ENCODE measurements at places on chromosomes 5 and 9.

GRCh38 chr9:124698265-124698664 is 72.8 kb downstream of the NR6A1 start:
- peak; percentile 83 for DNase-seq

GRCh38 chr5:14880688-14881087 is 9.1 kb upstream of the ANKH start:
- peak; percentile 73 for DNase-seq

- DNase-seq = no peak
These were observed 9.3 kb upstream of the ZCCHC9 start for GRCh38 chr5:81292130-81292529.

- DNase-seq = no peak
These were observed 6.4 kb downstream of the OR2V2 start for GRCh38 chr5:181153814-181154213.

GRCh38 chr9:106218427-106218826 is 524.1 kb downstream of the TMEM38B start:
- no peak for DNase-seq

GRCh38 chr5:75042522-75042921 is 9.8 kb downstream of the GCNT4 start:
- DNase-seq = no peak

DNA sequence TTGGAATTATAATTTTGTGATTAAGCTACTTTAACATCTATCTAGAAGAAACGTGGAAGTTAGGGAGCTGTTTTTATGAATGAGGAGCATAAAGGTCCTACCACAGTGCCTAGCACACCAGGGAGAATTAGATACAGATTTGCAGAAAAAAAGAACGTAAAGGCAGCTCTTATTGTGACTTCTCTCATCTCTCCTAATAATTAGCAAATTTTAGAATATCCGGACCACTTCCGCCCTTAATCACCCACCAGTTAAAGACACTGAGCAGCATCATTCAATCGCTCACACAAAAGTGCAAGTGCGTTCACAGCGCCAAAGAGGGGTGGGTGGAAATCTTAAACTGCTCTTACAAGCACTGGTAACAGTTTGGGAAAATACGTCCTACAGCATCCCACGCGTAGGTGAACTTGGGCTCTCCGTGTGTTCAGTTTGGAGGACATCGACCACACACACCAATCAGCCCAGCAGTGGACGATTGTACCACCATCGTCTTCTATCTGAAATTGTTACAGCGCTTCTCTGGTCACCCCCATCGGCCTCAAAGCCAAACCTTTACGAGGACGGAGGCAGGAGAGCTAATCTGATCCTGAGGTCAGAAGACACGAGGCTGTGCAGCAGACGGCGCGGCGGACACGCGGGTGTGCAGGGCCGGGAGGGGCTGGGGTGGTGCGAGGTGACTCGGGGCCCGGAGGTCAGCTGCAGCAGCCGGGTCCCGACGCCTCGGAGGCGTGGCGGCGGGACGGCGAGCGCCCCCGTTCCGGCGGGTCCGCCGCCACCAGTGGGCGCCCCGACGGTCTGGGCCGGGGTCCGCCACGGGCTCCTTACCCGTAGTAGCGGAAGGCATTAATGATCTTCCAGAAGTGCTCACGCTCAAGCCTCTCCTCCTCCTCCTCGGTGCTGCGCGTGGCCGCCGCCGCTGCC is 646 bp downstream of the CARNMT1 start:
- peak; percentile 50 for DNase-seq

GRCh38 chr5:58404734-58405133 is 55.2 kb downstream of the PLK2 start:
- DNase-seq = no peak

DNA sequence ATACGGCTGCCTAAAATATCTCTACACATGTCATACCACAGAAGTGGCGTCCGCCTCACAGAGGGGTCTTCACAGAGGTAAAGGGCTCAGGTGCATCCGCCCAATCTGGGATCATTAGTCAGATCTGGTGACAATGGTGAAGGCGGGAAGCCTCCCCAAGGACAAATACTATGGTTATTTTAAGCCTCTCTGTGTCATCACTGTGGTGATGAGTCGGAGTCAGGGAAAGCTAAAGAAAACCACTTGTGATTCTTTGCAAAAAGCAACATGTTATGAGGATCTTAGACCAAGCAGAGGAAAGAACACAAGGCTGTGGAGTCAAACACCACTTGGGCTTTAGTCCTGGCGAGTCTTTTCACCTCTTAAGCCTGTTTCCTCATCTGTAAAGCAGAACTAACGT is 190.4 kb downstream of the DRD1 start:
- DNase-seq = no peak

DNA sequence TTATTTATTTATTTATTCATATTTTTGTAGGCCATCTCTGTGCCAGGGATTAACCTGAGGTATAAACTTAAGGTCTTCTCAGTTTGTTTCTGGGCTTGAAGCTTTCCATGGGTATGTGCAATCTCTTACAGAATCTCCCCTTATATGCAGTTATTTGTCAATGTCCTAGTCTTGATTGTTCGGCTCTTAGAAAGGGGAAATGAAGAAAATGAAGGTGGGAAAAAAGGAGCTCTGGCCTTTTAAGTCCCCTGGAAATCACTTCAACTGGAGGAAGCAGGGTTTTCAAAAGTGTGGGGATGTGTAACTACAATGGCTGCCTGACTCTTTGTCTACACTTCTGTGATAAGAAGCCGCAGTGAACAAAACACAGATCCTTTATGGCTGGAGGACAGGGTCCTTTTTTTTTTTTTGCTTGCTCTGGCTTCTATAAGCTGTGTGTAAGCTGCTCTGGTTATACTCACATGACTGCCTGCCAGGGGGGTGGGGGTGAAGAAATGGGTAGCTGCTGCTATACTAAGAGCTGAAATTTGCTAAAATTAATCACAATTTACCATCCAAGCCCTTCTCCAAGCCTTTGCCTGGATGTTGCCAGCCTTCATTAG is 33.7 kb downstream of the CENPP start:
- DNase-seq = no peak

GRCh38 chr9:114910541-114910940 is 19.9 kb downstream of the TNFSF8 start:
- peak; percentile 71 for DNase-seq

DNA sequence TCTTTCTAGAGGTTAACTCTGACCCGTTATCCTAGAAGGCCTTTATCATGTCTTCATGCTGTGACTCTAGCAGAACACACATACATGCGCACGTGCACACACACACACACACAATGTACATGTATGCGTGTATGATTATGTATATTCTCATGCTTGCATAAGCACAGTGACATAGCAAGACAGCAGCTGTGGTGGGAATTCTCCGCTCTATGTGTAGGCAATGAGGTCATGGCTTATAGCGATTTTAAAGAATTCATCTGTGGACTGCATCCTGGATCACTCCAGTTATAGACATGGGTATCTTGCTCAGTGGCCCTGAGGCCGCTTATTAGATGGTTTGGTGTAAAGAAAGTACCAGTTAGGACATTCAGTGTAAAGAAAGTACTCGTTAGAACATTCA is 106.2 kb downstream of the FBXL7 start:
- DNase-seq = no peak

GRCh38 chr9:135154050-135154615 is 66.7 kb downstream of the OLFM1 start:
- DNase-seq = no peak

DNA sequence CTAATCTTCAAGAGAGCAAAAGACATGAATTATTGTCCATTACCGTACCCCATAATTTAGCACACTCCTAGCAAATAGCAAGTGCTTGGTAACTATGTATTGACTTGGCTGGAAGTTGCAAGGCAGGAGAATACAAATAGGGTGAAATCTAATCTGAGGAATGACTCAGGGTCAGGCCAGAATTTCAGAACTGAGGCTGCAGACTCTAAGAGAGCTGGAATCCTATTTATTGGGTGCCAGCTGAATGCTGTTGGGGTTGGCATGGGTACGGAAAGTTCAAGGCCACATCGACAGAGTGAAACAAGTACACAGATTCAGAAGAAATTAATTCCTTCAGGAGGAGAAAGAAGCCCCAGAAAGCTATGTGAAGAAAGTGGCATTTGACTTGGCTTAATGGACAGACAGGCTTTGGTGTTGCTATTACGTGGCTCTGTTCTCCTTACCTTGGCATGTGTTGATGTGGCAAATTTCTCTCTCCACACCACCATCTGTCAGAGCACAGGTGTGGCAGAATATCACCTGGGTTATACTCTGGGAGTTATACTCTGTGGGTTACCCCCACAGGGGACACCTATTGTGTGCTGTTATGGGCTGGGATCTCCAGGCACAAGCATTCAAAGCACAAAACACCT is 20.9 kb upstream of the ASTN2 start:
- DNase-seq = no peak

- no peak for DNase-seq
These were observed 4.5 kb upstream of the PDLIM4 start for GRCh38 chr5:132253008-132253441.

DNA sequence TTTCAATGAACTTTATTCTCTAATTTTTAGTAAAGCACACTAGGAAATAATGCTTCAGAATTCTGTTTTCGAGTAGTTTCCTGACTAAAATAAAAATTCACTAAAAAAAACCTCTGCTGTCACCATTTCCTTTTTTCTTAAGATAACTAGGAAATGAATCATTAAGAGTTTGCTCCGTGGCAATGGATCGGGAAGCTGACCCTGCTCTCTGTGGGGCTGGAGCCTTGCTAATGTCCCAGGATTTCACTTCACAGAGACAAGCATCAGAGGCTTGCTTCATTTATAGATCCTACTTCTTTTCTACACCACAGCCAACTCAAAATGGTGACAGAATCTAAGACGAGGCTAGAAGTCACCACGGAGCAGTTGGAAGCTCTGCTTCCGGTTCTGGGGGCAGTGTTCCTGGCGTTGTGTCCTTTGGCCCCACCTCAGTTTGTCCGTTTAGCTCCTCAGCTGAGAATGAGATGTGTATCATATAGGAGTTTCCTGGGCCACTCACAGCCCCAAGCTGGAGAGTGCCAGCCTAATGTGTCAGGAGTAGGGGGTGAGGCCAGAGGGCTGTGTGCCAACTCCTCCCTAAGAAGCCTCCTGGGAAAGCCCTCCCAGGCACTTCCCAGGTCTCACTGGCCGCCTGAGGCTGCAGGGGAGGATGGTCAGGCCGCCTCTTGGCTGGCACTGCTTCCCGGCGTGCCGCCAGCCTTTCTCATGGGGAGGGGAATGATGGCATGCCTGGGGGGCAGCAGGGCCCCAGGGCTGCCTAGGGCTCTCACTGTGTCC is 19.6 kb downstream of the TENT4A start:
- DNase-seq = peak; percentile 80

DNA sequence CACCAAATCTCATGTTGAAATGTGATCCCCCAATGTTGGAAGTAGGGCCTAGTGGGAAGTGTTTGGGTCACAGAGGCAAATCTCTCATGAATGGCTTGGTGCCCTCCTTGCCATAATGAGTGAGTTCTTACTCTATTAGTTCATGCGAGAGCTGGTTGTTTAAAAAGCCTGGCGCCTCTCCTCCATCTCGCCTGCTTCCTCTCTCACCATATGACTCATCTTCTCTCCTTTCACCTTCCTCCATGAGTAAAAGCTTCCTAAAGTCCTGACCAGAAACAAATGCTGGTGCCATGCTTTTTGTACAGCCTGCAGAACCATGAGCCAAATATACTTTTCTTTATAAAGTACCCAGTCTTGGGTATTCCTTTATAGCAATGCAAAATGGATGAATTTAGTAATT is 20.9 kb upstream of the ARHGAP26 start:
- peak; percentile 71 for DNase-seq

DNA sequence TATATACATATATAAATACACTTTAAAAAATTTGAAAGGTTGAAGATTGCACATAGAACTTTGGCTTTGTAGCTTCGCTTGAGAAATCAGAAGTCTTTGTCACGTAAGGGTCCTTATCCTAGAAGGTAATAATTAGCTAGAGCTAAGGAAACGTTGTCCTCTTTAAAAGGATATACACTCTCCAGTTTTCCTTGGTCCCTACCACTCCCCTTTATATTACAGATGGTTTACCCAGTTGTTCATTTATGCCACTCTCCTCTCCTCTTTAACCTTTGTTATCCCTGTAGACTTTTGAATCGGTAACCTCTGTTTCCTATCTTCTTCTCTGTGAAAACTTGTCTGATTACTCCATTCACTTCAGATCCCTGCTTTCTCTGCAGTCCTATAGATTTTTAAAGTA is 1101.0 kb upstream of the SEMA6A start:
- DNase-seq = no peak

DNA sequence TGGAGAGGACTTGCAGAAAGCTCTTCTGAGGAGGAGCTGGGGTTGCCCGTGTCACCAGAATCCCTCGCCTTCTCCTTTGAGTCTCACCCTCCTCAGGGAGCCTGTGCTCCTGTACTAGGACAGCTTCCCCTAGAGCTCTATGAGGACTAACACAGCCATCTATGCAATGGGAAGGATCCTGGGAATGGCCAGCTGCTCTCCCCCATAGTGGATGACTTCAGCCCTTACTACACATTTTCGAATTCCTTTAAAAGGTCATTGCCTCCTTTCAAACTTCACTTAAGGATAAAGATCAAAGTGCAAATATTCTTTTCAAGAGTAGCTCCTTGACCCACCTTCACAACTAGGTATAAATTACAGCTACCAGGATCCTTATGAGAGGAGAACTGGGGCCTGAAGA is 55.1 kb downstream of the PRDM6 start:
- no peak for DNase-seq

DNA sequence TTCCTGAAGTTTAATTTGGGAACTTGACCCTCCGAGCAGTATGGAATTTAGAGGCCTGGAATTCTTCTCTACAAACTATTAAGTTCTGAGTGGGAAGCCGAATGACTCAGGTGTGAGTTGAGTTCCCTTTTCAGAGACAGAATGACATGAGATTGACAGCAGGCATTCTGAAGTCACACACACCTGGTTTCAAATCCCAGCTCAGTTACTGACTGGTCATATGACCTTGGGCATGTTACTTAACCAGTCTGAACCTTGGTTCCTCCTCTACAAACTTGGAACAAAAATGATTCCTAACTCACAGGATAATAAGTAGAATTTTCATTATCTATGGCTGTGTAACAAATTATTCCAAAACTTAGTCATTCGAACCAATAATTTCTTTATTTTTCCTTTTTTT is 45.5 kb upstream of the GPBP1 start:
- DNase-seq = no peak

- peak; percentile 38 for DNase-seq
These were observed 52.0 kb upstream of the SNCAIP start for GRCh38 chr5:122259995-122260394.

DNA sequence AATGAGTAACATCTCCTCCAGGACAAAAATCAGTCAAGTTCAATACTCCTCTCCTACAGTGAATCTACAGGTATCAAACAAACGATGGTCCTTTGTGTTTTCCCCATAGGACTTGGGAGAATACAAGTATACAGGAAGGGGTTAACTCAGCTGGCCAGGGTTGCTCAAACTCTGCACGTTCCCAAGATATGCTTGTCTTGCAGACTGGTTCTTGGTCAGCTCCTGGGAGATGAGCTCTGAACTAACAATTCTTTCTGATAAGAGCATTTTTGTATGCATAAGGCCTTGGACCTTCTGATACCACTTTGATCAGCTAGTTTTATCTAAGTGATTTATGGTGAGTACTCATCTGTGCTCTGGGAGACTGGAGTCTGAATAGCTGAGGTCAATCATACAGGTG is 42.1 kb downstream of the LOX start:
- DNase-seq = no peak
